ENCODE measurements at places on chromosomes 11 and 22.

DNA sequence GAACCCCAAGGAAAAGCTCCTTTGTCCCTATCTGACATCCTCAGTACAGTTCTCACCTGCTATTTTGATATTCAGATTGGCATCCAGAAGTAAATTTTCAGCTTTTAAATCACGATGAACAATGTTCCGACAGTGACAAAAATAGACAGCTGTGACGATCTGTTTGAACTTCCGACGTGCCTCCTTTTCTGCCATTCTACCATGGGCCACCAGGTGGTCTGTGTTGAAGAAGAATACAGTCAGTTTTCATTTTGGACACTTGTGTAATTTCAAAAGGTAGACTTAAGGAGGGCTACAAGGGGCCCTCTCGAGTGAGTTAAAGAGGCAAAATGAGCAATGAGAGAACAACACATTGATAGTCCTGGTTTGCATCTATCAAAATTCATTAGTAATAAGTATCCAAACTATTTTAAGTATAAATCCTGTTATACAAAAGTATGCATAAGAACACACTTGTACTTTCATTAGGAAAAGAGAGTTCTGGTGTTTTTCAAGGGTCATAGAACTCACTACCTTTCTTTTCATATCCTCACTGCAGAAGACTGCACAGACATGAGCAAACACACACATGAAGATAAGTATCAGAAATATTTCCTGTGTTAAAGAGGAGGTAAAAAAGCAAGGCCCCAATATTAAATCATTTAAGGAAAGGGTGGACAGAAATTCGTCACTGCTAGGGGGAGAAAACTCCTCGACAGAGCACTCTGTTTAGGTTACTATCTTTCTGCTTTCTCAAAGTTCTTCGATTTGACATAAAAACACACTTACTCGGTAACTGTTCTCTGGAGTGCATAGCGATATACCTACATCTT, 89.9 kb upstream of the APOA1 start:
- DNase-seq, result no peak

GRCh38 chr11:1943576-1943975, 3.6 kb upstream of the MRPL23 start:
- DNase-seq, result no peak

DNA sequence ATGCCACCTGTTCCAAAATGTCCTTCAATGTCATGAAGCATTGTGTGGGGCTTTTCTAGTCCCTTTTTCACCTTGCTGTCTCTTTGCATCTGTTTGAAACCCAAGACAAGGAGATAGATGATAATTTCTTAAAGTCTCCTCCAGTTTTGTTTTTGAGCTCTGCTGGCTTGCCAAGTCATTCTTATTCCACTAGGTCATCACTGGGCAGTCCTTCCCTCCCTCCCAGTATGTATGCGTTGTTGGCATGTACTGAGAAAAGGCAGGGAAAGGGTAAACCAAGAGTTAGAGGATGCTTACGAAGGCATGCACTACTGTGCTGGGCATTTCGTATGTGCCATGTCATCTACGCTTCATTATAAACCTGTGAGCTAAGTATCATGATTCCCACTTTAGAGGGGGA, 78.6 kb downstream of the PARVA start:
- DNase-seq, result no peak

DNA sequence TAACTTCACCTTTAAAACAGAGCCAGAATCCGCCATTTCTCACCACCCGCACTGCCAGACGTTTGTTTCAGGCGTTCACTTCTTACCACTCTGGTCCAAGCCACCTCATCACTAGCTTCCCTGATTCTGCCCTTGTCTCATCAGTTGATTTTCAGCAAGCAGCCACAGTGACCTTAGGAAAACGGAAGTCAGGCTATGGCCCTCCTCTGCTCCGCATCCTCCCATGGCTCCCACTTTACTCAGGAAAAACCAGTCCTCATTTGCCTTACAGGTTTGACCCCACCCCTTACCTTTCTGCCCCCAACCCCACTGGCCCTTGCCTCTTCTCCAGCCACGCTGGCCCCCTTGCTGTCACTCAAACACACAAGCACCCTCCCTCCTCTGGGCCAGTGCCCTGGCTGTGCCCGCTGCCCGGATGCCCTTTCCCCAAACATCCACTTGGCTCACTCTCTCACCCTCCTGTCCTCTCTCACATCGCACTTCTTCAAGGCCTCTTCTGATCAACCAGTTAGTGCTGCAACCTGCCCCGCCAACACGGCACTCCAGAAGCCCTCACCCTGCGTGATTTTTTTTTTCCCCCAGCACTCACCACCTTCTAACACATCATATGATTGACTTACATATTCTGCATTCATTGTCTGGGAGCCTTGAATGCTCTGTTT, 18.9 kb downstream of the TPST2 start:
- no peak for DNase-seq

- no peak for DNase-seq
Measured at GRCh38 chr11:74839971-74840370, 91.3 kb downstream of the RNF169 start.

Measured in GM12892 (cell line).